Dermis microvascular lymphatic vessel endothelial cell (primary cell): ENCODE measurements at places on chromosomes 6 and 20. TPM values are rescaled to one million over a fixed set of nuclear protein-coding genes. Genes with fewer than 3 reads are reported as not detected.

Gene SNAP25
- total RNA-seq: under 0.01 TPM in 1 of 2 replicates, not detected in the other

Gene GPLD1
- total RNA-seq: 0.13 and 0.25 TPM in 2 replicates

Gene KCNQ2
- not detected in 2 replicates for total RNA-seq

Gene TEAD3
- 0.13 and 0.26 TPM in 2 replicates for total RNA-seq

Gene LAMA4
- 497 and 606 TPM in 2 replicates for total RNA-seq

Gene HSPA1L
- total RNA-seq: 1.2 and 1.4 TPM in 2 replicates

Gene MCCD1
- total RNA-seq: not detected in 2 replicates

Gene RBM24
- 0.63 and 0.64 TPM in 2 replicates for total RNA-seq

Gene CCN6
- total RNA-seq: not detected in 2 replicates

Gene COL9A3
- total RNA-seq: 0.38 and 1.0 TPM in 2 replicates

Gene SPEF1
- under 0.01 TPM in 1 of 2 replicates, not detected in the other for total RNA-seq

Gene CDH4
- total RNA-seq: under 0.01 and 0.13 TPM in 2 replicates

Gene TPD52L1
- total RNA-seq: 0.90 and 7.7 TPM in 2 replicates

Gene SIRPB2
- 0.13 and 0.38 TPM in 2 replicates for total RNA-seq

Gene CFAP61
- total RNA-seq: not detected in 2 replicates

Gene LPIN3
- total RNA-seq: 0.13 and 0.77 TPM in 2 replicates

Gene SIM1
- not detected in 2 replicates for total RNA-seq
